Small intestine (tissue), 16 donors: ENCODE measurements at places on chromosomes 3 and 15. TPM values are rescaled to one million over a fixed set of nuclear protein-coding genes. Genes with fewer than 3 reads are reported as not detected.
A peak's percentile ranks its signal among the peaks of the same experiment; 100 is the strongest.

Gene A4GNT
- polyA plus RNA-seq, result 0.03 TPM

GRCh38 chr3:155339052-155339451 is 45.6 kb upstream of the STRIT1 start:
- no peak for DNase-seq

Gene CFAP44
- polyA plus RNA-seq, result 1.4 TPM

DNA sequence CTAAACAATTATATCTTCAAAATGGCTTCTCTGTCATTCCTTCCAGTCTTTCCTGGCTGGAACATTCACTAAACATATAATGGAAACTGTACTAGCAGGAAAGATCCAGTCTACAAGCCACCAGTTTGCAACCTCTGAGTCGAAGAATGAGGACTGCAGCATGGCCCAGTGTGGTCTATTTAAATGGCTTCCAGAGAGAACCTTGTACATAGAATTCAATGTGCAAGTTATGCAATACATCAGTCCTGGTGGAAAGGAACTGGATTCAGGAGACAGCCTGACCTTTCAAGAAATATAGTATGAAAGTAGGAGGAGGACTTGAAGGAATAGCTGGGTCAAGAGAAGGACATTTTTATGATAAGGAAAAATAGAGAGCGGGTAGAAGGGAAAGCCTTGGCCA is 49.9 kb downstream of the NEK10 start:
- no peak for DNase-seq

- DNase-seq, result no peak
These were observed 4.9 kb upstream of the GTF2A2 start for GRCh38 chr15:59662260-59662659.

DNA sequence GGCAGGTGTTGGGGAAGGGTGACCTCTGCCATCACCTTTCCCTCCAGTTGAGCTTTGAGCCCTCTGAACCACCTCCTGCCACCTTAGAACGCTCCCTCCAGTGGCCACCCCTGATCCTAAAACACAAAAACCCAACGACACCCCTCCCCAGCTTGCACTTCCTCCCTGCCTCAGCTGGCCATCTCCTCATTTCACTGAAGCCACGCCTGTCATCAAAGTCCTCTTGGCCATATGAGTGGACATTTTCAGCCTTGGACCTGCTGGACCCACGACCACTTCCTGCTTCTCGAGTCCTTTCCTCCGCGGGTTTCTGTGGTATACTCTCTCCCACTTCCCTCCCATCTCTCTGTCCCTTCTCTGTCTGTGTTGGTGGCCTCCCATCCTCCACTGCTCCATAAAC is 48.5 kb upstream of the NR2C2 start:
- DNase-seq, result no peak

DNA sequence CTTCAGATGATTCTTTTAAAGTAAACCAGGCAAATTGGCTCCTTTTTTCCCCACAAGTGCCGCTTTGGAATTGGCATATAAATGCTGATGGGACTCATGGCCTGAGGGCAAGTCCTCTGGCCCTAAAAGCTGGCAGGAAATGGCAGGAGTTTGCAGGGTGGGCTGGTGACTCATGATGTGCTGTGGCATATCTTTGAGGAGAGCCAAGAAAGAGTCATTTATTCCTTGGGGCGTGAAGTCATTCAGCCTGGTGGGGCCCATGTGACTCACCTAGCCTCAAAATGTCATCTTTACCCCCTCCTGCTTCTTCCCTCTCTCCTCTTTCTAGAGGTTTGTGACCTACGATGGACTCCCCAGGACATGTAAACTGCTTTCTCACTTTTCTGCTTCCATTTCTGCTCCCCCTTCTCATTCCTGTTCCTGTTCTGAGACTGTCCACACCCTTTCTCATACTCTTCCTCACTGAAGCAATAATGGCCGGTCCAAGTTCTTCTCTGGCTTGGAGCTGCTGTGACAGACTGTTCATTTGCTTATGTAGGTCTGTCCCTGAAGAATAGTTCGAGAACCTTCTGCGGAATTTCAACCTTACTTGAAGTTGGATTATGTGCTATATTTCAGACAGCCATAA is 326.1 kb downstream of the SATB1 start:
- DNase-seq, result no peak

- DNase-seq, result no peak
These were observed 9.6 kb upstream of the CPEB1 start for GRCh38 chr15:82656641-82657266.

- no peak for DNase-seq
These were observed 9.8 kb downstream of the KLHL6 start for GRCh38 chr3:183545708-183546107.

DNA sequence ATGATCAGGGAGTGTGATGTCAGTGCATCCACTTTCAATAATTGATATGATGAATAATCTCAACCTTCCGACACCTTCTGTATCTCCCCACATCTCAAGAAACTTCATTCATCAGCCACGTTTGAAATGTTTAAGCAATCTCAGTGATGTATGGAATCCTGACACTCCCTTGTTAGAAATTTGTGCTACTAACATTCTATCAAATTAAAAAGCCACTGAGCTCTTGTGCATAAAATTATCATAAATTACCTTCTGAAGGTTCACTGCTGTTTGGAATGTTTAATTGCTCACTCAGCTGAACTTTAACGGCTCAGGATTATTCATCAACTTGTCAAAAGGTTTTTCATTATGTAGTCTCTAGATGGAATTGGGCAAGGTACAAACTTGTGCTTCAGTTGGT is 108.4 kb upstream of the DPH6 start:
- no peak for DNase-seq

DNA sequence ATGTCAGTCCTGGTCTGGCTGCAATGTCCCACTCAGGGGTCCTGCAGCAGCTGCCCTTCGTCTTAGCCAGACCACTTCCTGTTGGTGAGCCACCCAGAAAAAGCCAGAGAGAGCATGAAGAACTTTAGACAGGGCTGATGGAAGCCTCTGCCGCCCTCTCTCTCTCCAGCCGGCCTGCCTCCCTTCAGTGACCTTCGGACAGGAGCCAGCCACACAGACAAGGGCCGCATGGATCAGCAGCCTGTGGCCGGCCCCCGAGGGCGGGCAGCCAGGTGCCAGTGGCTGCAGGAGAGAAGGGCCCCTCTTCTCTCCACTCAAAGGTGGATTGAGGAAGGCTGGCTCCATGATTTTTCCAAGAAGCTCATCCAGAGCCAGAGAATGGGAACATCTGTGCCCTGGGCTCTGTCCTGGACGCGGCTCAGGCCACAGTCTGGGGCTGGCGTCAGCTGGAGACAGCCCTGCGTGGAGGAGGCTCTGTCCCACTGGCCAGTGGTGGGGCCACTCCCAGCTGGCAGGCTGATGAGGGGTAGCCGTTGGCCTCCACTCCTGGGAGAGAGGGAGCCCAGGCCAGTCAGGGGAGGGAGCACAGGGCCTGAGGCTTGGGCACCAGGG is 42.9 kb downstream of the ISG20 start:
- DNase-seq, result no peak

GRCh38 chr3:185210621-185211142 is 43.2 kb downstream of the EHHADH start:
- no peak for DNase-seq

DNA sequence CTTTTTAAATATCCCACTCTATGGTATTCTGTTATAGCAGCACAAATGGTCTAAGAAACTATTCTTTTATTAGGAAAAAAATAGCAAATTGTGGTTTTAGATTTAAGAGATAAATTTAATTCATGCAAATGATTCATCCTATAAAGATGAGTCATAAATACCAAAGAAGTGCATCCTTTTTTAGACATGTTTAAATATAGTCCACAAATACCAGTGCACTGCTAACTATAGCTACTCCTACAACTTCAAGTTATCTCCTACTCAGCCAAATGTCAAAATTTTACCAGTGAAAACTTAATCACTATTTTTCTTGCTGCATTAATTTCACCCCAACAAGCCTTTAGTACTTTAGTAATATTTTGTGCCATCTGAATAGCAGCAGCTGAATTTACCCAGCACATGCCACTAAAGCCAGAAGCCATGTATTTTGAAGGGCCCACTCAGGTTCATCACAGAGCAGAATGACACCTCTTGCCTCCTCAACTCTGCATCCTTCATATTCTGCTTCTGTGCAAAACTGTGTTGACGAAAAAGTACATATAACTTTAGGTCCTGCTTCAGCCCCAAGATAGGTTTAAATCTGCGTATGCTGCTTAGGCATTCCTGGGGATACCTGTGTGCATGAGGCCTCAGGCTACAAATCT is 24.9 kb downstream of the CX3CR1 start:
- DNase-seq, result no peak

DNA sequence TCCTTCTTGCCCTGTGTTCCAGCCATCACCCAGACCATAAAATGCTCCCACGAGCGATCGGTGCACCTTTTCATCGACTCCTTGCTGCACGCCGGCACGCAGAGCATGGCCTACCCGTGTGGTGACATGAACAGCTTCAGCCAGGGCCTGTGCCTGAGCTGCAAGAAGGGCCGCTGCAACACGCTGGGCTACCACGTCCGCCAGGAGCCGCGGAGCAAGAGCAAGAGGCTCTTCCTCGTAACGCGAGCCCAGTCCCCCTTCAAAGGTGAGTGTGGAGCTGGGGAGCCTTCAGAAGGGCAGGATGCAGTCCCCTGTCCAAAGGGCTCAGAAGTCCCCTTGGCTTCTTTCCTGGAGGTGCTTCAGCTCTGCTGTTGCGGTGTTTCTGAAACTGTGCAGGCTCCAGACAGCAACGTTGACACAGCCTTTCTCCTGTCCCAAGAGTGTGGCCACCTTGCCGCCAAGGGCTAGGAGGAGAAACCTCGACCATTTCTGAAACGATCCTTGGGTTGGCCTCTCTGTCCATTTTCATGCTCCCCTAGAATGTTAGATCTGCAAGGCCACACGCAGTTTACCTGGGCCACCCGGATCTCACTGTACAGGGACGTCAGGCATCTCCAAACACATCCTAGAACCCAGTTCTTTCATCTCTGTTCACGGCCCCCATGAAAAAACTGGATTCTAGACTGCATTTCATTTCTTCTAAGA is 116.7 kb downstream of the LIPC start:
- DNase-seq, result no peak

Gene KIF7
- 1.9 TPM for polyA plus RNA-seq

GRCh38 chr3:49026536-49026935 is 2.7 kb downstream of the IMPDH2 start:
- DNase-seq, result no peak

- no peak for DNase-seq
These were observed 32.6 kb upstream of the RAP2B start for GRCh38 chr3:153129426-153129825.

DNA sequence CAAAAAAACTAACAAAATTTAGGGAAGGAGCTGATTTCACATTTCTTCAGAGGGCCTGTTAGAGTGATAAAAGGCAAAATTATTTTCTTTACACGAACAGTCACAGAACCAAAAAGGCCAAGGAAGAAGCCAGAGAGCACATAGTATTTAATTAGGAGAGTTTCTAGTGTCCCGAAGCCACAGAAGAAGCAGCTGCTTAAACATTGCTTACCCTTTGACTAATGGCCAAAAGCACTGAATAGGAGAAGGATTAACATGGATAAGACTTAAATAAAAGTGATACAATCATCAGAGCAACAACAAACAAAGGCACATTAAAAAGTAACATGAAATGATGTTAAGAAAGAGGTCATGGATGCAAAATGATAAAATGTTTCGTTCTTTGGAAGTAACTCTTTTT is 98.6 kb downstream of the CHL1 start:
- DNase-seq, result no peak

- DNase-seq, result peak; percentile 58
These were observed 484 bp downstream of the CNTN4 start for GRCh38 chr3:2099028-2099671.

DNA sequence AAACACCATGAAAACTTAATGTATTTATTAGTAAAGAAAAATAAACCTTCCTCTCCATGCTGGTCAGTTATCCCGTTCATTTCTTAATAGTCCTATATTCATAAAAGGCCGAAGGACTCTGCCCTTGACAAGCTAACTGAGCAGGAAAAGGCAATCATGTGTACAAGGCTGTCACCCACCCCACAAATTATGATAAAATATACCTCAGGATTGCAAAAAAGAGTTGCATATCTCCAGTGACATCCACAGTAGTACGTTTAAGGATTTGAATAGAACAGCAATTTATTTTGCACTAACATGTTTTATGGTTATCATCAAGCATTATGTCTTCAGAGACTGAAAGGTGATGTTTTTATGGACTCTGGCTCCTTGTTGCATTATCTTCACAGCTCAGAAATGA is 157.6 kb downstream of the FOXB1 start:
- no peak for DNase-seq

Gene ITPKA
- polyA plus RNA-seq, result 47.4 TPM

Gene ITGA11
- polyA plus RNA-seq, result not detected

GRCh38 chr3:144129536-144130214 is 158.1 kb downstream of the DIPK2A start:
- no peak for DNase-seq

Gene ARPP21
- polyA plus RNA-seq, result not detected

GRCh38 chr3:39752019-39752637 is 57.3 kb upstream of the MYRIP start:
- DNase-seq, result no peak

GRCh38 chr3:46168583-46169345 is 39.3 kb downstream of the CCR1 start:
- no peak for DNase-seq

Gene GAP43
- 0.54 TPM for polyA plus RNA-seq

Gene TMIE
- polyA plus RNA-seq, result 0.22 TPM

DNA sequence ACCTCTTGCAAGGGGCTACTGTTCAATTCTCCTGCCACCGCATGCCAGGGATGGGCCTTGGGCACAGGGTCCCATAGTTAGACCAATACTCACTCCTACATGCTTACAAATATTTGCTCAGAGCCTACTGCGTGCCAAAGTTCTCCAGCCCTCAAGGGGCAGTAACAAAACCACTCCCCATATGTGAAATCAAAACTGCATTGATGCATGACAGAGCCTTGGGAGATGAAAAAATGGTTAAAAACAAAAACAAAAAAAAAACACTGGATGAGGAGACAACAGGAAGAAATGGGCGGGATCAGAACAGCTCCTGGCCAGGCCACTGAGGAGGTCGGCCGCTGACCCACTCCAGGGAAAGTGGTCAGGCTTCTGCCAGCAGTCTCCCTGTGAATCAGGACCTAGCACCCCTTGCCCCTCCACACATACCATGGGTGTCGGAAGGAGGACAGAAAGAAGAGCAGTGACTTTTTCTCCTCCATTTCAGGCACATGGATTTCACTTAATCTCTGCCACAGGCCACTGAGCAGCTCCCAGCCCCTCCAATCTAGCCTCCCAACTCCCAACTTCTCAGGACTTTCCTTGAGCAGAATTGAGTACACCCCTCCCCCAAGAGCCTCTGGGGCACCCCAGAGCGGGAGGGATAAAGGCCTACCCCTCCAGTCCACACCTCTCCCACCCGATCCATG is 2.8 kb downstream of the PLXNB1 start:
- no peak for DNase-seq

DNA sequence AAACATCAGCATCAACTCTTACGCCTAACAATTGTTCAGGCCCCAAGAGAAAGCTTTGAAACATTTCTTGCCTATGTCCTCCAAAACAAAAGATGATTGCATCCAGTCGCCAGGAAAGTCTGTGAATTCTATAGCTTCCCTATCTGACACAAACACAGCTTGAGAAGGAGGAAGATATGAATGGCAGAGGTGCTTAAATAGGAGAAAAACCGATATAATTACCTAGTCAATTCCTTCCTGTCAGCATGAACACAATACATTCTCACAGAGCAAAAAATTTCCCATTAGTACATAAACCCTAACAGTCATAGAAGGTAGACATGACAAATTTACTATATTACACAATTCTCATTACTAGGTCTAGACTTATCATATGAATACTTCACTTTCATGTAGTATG is 326.5 kb downstream of the CGGBP1 start:
- DNase-seq, result no peak

Gene KLF15
- 9.7 TPM for polyA plus RNA-seq

- no peak for DNase-seq
These were observed 75.0 kb downstream of the MAGEF1 start for GRCh38 chr3:184636741-184637316.

- DNase-seq, result no peak
These were observed 20.2 kb downstream of the RYR3 start for GRCh38 chr15:33330931-33331330.
